GDM1 (cell line): ENCODE measurements at places on chromosomes 4 and X.

GRCh38 chrX:50818986-50819385 lies 5.0 kb upstream of the SHROOM4 start:
- no peak for DNase-seq

GRCh38 chrX:92230628-92231027 lies 451.5 kb downstream of the PCDH11X start:
- no peak for DNase-seq

DNA sequence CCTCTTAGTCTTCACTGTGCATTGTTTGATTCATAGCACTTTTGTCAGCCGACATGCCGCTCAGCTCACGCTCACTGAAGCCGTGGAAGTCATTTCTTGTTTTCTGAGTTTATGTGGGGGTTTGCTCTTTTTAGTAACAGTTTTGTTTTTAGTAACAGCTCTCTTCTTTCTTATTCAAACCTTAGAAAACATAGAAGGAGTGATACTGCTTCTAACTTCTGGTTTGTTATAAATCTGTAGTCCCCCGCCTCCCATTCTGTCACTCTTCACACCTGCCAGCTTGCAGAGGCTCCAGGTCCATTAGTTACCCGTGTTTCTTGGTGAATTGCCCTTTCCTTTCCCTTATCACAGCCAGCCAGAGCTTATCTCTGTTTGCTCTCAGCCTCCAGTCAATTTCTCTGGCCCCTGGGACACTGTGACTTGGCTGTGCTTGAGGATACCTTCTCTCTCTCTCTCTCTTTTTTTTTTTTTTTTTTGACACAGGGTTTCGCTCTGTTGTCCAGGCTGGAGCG lies 50.5 kb downstream of the GRK4 start:
- no peak for DNase-seq

DNA sequence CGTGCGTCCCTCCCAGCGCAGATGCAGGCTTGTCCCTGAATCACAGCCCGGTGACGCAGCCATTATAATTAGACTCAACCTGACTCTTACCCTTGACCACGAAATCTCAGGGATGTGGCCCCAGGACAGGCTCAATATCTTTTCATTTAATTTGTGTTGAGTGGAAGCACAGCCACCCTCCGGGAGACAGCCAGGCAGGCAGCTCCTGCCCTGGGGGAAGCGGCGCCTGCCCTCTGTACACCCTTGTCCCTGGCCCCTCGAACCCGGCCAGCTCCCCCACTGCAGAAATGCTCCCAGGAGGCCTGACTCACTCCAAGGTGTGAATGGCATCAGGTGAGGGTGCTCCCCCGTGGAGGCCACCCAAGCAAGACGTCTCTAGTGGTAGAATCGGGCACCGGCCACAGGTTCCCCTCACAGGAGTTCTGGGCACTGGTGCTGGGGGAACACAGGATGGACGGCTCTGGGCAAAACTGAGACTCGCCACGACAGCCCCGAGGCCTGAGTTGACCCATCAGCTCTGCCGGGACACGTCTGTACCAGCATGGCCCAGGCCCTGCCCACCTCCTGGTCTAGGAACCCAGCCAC lies 2.7 kb downstream of the CPLX1 start:
- no peak for DNase-seq

DNA sequence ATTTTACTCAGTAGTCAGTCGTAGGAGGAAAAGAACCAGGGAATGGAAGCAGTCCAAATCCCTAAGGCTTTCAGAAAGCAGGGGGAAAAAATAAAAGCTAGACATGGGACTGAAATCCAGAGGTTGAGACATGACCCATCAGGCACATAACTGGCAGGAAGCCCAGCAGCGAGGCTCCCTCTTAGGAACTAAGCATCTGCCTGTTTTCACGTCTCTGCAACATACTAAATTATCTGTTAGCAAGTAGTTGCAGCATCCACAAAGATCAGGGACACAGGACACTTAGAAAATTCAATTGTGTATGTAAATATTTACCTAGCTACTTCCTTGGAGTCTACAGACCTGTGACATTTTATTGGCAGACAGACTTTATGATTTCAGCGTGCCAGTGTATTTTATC lies 118.0 kb upstream of the EDNRA start:
- DNase-seq = no peak

DNA sequence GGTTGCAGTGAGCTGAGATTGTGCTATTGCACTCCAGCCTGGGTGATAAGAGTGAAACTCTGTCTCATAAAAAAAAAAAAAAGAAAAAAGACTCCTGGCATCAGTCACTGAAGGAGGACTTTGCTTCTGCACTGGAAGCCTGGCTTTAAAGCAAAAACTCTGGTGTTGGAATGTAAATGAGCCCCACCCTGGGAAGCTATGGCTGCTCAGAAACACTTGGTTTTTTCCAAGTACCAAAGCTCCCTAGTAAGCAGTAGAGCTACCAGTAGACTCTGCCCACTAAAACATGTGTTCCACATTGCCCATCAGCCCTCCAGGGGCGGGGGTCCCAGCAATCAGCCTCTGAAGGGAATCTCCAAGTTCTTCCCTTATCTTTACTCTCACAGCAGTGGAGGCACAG lies 154.4 kb downstream of the SHROOM3 start:
- DNase-seq = no peak

DNA sequence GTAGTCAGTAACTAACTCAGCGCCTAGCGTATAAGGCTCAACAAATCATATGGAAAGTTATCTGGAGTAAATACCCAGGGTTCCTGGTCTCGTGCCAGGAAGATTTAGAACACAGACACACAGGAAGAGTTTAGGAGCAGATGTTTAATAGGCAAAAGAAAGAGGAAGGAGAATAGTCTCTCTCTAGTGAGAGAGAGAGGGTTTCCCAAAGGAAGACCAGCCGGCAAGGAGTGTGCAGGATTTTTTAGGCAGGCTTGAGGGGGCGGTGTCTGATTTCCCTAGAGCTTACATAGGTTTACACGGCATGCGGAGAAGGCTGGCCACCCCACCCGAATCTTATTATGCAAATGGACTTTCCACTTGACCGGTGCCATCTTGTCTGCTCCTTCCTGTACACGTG lies 284.0 kb upstream of the FRG1 start:
- DNase-seq = no peak
